ENCODE measurements at places on chromosomes 6 and 20.
A peak's percentile ranks its signal among the peaks of the same experiment; 100 is the strongest.

GRCh38 chr20:39876976-39877635 lies 811.9 kb downstream of the MAFB start:
- DNase-seq, result no peak

DNA sequence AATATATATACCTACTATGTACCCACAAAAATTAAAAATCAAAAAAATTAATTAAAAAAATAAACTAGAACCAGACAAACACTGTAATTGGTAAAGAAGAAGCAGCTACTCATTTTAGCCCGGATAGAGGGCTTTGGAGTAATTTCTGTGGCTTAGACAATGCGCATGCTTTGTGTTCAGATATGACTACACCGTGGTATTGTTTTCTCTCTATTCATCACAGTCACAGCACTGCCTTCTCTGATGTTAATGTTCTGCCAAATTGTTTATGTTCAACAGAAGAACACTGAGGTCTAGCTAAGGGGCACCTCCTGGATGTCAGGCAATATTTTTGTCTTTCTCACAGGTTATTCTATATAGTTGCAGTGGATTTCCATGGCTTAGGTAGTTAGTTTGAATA lies 77.5 kb upstream of the GJE1 start:
- DNase-seq, result no peak

DNA sequence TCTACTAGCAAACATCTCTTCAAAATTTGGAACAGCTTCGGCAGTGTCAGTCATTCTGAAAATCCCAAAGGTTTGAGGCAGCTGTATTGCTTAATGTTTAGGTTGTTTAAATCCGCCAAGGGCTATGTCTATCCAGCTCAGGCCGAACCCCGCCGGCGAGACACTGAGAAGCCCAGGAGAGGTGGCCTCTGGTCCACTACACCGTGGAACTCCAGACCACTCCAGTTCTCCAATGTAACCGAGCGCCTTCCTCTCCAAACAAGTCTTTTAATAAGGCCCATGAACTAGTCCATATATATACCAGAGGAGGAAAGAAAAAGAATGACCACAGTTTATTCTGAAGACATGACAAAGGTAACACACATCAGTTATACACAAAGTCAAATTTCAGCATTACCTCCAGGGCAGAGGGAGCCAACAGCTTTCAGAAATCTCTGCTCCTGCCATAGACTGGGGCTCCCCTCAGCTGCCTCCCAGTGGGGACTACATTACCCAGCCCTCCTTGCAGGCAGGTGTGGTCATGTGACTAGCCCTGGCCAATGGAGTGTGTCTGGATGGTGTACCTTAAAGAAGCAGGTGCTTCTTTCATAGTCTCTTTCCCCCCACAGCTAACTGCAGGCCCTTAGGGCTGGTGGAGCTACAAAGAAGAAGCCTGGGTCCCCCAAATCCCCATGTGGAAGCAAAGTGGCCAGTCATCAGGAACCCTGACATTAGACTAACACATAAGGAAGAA lies at the start of gene RAMACL:
Gene RAMACL (minus strand): TSS at position 255 of the 733 bp plus-strand sequence. CDS start 201 bp downstream, at position 54.
- DNase-seq, result no peak

DNA sequence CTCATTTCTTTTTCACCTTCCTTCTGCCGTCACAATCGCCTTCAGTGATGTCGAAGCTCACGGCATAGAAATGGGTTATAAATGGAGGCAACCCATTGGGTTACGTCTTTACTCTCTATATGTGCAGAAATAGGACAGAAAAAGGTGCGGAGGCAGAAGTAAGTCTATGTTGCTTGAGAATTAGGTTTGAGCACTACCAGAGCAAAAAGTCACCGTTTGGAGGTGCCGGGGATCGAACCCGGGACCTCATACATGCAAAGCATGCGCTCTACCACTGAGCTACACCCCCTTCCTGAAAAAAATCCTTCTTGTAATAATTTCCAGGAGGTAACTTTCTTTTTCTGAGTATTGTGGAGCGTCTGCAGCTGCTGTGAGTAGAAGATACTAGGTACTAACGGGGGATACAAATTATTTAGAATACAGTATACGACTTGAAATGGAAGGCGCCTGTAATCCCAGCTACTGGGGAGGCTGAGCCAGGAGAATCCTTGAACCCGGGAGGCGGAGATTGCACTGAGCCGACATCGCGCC lies 134.2 kb downstream of the TRIM27 start:
- peak; percentile 40 for DNase-seq

DNA sequence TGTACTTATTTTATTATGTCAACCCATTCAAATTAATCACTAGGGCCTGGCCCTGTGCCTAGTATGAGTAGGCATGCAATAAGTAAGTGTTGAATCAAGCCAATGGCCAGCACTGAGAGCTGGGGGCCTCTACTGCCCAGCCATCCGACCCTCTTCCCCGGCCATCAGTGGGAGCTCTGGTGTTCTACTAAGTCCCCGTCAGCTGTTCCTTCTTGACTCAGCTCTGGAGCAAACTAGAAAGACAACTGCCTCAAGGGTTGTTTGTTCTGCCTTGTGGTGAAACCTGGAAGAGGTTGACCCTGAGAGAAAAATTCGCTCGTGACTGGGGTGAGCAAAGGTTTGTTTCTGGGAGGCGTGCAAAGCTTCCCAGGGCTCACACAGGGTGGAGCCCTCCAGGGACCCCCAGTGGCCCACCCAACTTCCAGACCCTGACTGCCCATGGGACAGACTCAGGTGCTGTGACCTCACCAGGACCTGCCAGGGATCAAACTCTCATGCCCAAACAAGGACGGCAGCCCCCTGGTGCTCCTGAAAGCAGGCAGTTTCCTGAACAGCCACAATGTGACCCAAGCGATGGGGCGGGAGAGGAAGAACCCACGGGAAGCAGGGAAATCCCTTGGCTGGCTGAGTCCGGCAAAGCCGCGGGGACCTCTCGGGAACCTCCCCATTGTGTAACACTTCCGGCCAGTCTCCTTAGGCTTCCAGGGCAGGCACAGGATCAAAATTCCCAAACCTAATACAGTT lies 50.4 kb downstream of the BANF2 start:
- DNase-seq, result peak; percentile 53

GRCh38 chr6:89242574-89243330 lies 25.6 kb upstream of the GABRR1 start:
- peak; percentile 37 for DNase-seq

- no peak for DNase-seq
Observed at GRCh38 chr6:14035071-14035847, 82.3 kb upstream of the CD83 start.

DNA sequence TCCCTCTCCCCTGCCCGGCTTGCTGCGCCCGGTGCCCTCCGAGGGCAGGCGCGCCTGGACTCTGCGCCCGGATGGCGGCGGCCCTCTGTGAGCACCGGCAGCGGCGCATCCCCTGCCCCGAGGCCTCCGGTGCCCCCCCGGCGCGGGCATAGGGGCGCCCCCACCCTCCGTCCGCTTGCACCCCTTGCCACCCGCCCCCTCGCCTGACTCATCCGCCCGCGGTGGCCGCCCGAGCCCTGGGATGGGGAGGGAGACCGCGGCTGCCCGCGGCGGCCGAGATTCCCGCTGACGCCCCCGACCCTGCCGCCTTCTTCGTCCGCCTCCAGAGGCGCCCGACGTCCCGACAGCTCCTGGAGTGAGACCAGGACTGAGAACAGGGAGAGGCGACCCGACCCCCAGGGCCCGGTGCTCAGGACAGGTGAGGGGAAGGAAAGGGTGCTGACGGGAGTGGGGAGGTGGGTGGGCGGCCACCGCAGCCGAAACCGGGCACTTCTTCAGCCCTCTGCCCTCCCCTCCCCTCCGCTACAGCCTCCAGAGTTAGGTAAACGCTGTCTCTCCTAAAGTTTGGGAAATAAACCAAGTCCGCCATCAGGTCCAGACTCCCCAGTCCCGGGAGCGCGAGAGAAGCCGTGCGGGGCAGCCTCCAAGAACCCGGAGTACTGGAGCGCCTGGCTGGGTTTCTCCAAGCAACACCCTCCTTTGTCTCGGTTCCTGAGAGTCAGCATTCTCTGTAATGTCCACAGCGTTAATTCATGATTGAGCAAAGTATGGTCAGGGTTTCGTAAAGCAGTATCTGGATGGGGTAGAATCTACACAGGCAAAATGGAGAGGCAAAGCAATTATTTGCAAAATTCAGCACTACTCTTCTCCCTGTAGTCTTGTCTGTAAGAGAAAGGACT lies 539 bp downstream of the TMEM200A start:
- peak; percentile 68 for DNase-seq

DNA sequence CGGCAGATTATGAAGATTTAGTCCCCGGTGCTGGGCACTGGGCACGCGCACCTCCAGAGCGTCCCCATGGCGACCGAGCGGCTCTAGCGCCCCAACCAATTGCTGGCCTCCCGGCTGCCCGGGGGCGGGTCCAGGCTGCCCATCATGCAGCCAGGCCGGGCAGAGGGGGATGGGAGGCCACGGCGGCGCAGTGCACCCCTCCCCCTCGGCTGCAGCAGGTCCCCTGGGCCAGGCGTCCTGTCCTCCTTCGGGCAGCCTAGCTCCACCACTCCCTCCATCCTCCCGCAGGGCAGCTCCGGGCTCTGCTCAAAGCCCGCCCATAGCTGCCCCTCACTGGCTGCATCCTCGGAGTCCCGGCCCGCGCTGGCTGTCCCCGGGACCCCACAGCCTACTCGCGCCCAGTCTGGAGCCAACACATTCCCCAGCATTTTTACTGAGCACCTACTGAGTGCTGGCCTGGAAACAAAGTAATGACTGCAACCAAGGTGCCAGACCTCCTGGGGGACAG lies 99.4 kb downstream of the ASXL1 start:
- peak; percentile 78 for DNase-seq

DNA sequence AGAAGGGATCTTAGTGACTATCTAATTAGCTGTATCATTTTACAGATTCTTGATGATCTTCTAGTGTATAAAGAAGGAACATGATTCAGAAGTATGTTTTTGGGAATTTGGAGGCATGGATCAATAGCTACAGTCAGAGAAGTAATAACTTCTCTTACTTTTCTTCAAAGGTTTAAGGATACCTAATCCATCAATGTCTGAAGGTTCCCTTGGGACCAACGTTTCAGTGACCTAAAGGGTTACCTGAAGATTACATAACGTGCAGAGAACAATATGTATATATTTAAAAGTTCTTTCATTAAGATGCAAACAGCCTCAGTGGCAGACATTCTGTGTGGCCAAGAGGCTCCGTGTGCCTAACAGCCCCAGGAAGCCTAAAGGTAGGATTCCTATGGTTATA lies 3.2 kb downstream of the HDAC2 start:
- no peak for DNase-seq

DNA sequence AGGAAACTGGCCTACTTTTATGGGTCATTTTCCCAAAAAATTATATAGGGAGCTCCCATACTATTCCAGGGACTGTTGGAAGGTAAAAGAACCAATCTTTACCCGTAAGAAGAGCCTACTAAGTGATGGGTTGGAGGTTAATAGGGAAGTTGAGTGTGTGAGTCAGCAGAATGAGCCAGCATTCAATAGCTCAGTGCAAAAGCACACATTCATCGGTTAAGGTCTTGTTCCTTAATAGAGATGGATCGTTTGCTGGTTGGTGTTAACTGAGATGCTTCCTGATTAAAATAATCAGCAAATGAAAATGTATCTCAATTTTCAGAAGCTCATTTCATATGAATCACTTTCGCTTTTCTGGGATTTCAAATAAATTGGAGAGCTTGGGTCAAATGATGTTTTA lies 115.3 kb upstream of the MRPS10 start:
- DNase-seq, result no peak

DNA sequence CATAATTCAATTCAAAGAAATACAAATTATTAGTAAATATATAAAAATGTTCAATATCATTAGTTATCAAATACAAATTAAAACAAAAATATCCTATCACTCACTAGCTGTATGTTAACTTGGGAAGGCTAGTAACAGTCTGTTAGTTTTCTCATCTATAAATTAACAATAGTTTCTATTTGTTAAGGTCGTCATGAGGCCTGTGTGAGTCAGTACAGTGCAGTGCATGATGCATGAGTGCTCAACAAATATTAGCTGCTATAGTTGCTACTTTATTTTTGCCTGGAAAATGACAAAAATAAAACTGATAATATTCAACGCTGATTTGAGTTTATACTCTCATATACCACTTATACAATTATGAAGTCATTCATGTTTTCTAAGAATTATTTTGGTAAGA lies 401.6 kb upstream of the RUNX2 start:
- no peak for DNase-seq

DNA sequence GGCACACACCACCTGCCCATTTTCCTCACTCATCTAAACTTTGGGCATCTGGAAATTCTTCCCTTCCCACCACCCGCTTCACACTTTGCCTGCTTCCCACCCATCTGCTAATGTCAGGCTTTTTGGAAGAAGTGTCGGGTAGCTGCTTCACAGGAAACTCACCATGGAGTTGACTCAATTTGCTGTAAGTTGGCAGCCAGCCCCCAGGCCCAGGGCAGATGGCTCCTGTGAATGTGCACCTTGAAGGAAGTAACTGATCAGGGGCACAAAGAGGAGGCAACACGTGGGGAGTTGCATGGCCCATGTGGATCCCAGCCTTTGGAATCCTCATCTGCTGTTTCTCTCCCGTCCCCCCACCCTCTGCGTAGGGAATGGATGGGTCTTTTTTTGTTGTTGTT lies 87.3 kb downstream of the PPP1R14C start:
- no peak for DNase-seq

DNA sequence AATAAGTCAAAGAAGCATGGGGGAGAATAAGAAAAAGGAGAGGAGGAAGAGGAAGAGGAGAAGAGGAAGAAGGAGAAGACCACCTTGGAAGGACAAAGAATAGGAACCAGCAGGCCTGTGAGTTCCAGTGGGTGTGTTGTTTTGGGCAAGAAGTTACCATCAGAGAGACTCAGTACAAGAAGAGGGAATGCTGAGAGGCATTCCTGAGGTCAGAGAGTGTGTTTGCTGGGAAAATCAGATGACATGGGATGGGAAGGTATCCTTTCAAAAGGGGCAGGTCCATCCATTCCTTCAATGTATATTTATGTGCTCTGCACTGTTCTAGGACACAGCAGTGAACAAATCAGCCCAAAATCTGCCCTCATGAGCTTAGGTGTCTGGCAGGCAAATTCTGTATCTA lies 40.5 kb upstream of the PRIM2 start:
- no peak for DNase-seq

DNA sequence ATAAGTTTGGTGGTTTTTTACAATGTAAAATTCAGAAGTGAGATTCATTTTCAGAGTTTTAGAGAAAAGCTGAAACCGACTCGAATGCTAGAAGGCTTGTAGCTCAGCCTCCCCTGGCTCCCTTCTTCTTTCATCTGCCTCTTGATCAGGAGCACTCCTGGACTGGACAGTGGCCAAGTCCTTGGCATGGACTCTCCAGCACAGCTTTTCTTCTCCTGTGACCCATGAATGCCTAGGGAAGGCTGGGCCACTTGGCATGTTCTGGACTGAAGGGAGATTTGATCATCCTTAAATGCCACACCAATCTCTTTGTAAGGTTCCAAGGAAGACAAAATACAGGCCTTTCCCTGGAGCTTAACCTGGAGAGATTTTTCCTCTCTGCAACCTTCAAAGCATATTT lies 384.0 kb upstream of the SASH1 start:
- no peak for DNase-seq

DNA sequence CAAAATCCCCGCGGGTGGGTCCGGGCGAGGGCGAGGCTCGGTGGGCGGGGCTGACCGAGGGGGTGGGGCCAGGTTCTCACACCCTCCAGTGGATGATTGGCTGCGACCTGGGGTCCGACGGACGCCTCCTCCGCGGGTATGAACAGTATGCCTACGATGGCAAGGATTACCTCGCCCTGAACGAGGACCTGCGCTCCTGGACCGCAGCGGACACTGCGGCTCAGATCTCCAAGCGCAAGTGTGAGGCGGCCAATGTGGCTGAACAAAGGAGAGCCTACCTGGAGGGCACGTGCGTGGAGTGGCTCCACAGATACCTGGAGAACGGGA lies 809 bp downstream of the HLA-G start:
- DNase-seq, result no peak

GRCh38 chr6:140032189-140032588 lies 657.7 kb upstream of the CITED2 start:
- DNase-seq, result no peak

GRCh38 chr6:143014764-143015163 lies 45.9 kb upstream of the AIG1 start:
- DNase-seq, result no peak

Measured in right hindlimb (tissue), 1 donor.